ENCODE measurements at places on chromosomes 13 and 19. TPM values are rescaled to one million over a fixed set of nuclear protein-coding genes. Genes with fewer than 3 reads are reported as not detected.

GRCh38 chr13:113273851-113274590 lies 23.0 kb upstream of the LAMP1 start:
- no peak for DNase-seq
- H3K4me1 ChIP-seq = peaks cover 11% of the 10 kb centered on the region
- H3K27me3 ChIP-seq = no peaks in the 10 kb centered on the region
- no peak overlapping the region for H3K27ac ChIP-seq
- H3K4me3 ChIP-seq = no peak overlapping the region
- H3K36me3 ChIP-seq = no peaks in the 10 kb centered on the region

DNA sequence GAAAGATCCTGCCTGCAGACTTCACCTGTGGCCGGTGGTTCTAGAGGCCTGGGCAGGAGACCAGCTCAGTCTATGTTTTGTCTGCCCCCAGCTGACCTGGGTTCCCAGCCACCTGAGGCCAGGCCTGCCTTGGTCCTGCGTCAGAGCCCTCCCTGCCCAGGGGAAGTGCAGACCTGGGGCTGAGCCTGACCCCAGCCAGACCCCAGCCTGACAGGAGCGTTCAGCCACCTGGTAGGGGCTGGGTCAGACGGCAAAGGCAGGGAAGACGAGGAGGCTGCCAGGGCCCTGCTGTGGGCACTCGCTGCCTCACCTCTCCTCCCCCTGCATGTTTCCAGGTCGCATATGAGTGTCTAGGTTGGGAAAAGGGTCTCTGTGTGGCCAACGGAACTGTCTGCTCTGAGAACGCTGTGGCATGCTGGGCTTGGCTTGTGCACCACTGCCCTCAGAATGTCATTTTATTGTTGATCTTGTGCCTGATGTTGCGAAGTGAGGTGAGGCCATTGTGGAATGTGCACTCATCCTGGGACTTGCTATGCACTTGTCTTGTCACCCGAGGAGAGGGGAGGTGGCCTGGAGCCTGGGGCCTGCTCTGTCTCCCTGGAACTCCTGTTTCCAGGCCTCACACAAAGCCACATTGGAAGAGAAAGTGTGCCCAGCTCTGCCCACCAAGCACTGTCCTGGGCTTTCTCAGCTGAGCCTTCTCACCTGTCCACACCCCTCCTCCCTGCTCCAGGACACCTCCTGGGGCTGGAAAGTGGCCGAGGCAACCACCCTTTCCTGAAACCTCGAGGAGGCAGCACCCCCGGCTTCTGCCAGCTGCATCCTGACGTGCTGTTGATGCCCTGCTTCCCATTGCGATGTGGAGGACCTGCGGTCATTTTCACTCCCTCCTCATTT lies 15.2 kb upstream of the MCF2L start:
- DNase-seq = no peak
- no peak overlapping the region for H3K4me3 ChIP-seq
- 0 out of 2 replicates have a peak, but pooled peaks cover 4% of the 10 kb centered on the region for H3K27me3 ChIP-seq
- H3K36me3 ChIP-seq = no peaks in the 10 kb centered on the region
- no peaks in the 10 kb centered on the region for H3K4me1 ChIP-seq

GRCh38 chr13:112783978-112784371 lies 94.1 kb downstream of the ATP11A start:
- DNase-seq = no peak
- no peak overlapping the region for H3K4me3 ChIP-seq
- H3K27me3 ChIP-seq = no peaks in the 10 kb centered on the region
- H3K4me1 ChIP-seq = no peaks in the 10 kb centered on the region

DNA sequence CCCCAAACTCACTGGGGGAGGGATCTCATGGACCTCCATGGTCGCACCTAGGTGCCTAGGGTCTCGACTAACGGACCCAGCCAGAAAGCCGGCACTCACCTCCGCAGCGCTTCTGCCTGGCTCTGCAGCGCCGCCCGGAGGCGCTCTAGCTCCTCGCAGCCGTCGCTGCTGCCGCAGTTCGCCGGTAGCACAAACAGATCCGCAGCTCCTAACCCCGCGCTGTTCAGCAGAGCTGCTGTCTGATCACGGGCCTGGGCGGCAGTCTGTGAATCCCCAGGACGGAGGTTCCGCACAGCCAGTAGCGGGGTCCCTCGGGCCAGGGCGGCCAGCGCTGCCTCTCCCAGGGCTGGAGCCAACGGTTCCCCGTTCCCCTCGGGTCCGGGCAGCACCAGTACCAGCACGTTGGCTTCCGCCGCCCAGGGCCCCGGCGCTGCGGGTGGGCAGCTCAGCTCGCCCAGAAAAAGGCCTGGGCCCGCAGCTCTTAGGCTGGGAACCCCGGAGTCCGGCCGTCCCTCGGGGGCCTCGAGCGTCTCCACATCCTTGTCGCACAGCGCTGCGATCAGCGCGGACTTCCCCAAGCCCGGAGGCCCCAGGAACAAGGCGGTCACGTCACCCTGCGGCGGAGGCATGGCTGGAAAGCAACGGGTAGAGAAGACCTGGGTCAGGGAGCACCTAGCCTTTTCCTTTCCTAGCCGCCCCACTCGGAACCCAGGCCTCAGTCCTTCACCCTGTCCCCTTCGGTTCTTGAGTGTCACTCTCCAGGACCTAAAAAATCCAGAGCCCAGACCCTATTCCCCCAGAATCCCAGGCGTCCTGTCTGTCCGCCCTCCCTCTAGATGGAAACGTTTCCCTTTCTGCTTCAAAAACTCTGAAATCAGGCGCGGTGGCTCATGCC lies 977 bp downstream of the IRGQ start:
- H3K27ac ChIP-seq = peak overlapping the region; percentile 52
- H3K27me3 ChIP-seq = no peaks in the 10 kb centered on the region
- peak; percentile 45 for DNase-seq
- peaks cover 24% of the 10 kb centered on the region for H3K36me3 ChIP-seq

- H3K4me1 ChIP-seq = peaks cover 8% of the 10 kb centered on the region
- H3K4me3 ChIP-seq = no peak overlapping the region
- H3K36me3 ChIP-seq = no peaks in the 10 kb centered on the region
- no peak overlapping the region for H3K27ac ChIP-seq
- no peaks in the 10 kb centered on the region for H3K27me3 ChIP-seq
- DNase-seq = no peak
Measured at GRCh38 chr19:8196271-8196927, 12.8 kb upstream of the CERS4 start.

DNA sequence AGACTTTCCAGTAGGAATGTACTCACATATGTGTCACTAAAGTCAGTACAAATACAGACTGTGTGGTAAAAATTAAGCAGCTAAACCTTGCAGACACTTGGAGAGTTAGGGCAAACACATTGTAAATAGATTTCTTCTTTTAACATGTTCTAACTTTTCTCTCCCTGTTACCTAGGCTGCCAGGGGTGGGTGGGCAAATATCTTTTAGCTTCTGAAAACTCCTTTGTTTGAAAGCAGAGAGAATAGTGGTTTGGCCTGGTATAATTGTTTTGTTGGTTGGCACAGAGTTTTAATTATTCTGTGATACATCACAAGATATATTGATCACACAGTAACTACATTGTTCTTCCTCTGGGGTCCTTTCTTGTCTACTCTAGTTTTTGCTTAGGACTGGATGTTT lies 289.8 kb upstream of the DACH1 start:
- H3K36me3 ChIP-seq = no peaks in the 10 kb centered on the region
- DNase-seq = no peak
- H3K27me3 ChIP-seq = no peaks in the 10 kb centered on the region
- no peak overlapping the region for H3K27ac ChIP-seq

NXNL1 gene
- not detected for total RNA-seq

GIPC3 gene
- total RNA-seq = not detected

TRPM4 gene
- 44.2 TPM for total RNA-seq
